ENCODE measurements at places on chromosomes 13 and 19.

DNA sequence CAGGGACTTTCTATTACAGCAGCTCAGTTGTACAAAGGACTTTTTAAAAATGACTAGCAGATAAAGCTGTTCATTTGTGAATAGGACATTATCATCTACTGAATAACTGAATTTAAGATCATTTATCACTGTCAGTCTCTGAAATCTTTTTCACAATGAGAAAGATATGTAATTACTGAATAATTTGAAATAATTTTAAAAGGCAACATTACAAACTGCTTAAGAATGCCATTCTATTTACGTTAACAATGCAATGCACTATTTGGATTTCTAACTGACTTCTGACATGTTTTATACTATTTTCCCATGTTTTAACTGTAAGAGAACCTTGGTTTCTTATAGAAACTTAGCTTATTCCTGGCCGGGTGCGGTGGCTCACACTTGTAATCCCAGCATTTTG, 2033.0 kb upstream of the PCDH20 start:
- DNase-seq: no peak

- DNase-seq: no peak
Measured at GRCh38 chr13:95269756-95270155, 31.5 kb downstream of the ABCC4 start.

DNA sequence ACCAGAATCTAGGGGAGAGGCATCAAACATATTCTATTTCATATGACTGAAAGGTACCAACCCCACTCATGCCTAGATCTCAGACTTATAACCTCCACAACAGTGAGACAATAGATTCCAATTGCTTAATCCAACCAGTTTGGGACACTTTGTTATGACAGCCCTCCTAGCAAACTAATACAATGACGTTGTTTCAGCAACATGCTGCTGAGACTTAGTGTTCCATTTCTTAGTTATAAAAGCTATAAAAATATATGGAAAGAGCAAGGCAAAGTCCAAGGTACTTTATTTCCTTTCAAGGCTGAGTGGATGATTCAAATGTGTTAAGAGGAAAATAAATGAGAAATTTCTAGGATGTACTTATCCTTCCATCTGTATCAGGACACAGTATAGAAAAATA, 352.0 kb downstream of the FGF14 start:
- no peak for DNase-seq

DNA sequence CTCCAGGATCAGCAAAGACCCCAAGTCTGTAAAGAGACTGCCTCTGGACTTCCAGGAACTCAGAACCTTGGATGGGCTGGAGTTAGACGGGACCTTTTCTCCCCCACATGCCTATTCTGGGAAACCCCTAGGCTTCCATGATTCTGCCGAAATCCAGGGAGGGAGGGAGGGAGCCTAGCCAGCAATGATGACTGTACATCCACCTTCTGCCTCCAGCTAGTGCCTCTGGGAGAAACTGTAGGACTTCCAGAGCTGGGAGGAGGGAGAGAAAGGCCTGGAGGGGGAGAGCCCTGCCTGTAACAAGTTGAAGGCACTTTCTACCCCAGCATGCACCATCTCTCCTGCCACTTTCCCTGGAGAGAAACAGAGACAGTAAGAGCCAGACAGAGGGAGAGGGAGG, 6.0 kb upstream of the HAS1 start:
- DNase-seq: no peak

DNA sequence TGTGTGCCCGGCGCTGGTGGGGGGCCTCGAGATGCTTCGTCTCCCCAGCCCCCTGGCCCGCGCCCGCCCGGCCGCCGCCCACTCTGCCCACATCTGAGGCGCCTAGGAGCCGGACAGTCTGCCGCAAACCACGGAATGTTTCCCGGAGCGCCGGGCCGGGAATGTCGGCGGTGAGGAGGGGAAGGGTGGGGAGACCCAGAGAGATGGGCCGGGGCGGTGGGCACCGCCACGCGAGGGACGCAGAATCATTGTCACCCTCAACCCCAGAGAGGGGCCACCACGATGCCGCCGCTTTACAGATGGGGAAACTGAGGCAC, 46.1 kb upstream of the NFIC start:
- no peak for DNase-seq

GRCh38 chr13:29439601-29440388, 155.7 kb downstream of the SLC7A1 start:
- no peak for DNase-seq
